Adipocyte (in vitro differentiated cells): ENCODE measurements at places on chromosomes 13 and 19.
A peak's percentile ranks its signal among the peaks of the same experiment; 100 is the strongest.

DNA sequence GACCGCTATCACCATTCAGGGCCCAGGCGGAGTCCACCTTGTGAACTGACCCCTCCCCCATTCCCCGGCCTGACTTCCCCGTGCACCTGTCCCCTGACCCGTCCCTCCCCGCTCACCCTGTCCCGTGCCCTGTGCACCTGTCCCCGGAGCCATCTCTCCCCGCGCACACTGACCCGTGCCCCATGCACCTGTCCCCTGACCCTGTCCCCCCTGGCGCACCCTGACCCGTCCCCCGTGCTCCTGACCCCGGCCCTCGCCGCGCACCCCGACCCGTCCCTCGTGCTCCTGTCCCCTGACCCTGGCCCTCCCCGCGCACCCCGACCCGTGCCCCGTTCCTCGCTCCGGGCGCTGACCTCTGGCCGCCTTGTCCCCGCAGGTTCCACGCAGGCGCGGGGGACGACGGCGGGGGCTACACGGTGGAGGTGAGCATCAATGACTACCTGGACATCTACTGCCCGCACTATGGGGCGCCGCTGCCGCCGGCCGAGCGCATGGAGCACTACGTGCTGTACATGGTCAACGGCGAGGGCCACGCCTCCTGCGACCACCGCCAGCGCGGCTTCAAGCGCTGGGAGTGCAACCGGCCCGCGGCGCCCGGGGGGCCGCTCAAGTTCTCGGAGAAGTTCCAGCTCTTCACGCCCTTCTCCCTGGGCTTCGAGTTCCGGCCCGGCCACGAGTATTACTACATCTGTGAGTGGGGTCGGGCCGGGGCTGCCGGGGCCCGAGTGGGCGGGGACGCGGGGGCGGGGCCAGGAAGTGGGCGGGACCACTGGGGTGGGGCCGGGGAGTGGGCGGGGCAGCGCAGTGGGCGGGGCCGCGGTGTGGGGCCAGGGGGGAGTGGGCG is 9.7 kb downstream of the EFNA2 start:
- DNase-seq: peak; percentile 55

GRCh38 chr13:106383791-106384190 is 151.7 kb downstream of the EFNB2 start:
- DNase-seq: peak; percentile 9

- DNase-seq: no peak
Observed at GRCh38 chr19:16573296-16573695, 1.1 kb upstream of the SLC35E1 start.

- no peak for DNase-seq
Observed at GRCh38 chr13:50544211-50544610, 299.3 kb downstream of the DLEU7 start.

DNA sequence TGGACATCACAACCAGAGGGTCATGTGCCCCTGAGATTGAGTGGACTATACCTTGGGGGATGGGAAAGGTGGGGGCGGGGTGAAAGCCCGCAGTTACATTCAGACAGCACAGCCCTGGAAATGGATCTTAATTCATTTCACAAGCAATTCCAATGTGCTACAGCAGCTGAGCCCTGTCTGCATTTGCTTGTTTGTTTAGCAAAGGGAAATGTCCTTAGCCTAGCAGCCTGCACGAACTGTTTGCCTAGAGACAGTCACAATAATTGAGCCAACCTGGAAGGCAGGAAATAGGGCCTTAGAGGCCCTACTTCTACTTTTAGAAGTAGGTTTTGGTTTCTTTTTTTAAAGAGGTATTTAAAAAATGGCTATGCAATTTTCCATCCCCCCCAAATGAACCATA is 177.3 kb upstream of the KL start:
- peak; percentile 27 for DNase-seq

GRCh38 chr19:48558018-48558684 is 6.2 kb downstream of the SULT2B1 start:
- DNase-seq: peak; percentile 11

DNA sequence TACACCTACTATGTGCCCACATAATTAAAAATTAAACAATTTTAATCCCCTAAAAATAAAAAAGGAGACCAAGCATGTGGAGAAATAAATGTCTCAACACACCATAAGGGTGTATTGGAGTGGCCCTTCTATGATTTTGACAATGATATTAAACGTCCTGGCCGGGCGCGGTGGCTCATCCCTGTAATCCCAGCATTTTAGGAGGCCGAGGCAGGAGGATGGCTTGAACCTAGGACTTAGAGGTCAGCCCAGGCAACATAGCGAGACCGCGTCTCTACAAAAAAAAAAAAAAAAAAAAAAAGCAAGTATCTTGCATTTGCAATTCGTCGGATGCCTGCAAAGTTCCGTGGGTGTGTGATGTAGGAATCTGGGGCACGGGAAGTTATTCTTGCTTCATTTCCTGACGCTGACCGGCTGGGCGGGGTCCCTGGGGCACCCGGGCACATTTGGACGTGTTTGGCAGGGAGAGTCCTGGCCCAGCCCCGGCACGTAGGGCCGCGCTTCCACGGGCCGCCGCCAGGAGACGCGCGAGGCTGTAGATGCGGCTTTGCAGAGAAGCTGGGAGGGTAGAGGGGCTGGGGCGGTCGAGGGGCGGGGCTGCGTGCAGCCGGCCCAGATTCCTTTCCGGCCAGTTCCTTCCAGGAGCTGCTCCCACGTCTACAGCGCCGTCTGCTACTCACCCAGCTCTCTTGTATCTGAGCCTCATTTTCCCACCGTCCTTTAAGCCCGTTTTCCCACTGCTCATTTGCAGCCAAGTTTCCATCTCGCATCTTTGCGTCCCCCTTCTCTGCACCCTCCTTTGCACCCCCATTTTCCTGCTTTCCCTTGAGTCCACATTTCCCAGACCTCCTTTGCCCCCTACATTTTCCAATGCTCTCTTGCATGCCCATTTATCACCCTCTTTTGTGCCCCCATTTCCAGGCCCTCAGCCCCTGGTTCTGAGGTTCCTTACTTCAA is 2.2 kb upstream of the TSPAN16 start:
- DNase-seq: peak; percentile 98
